ENCODE measurements at places on chromosomes 11 and 22. TPM values are rescaled to one million over a fixed set of nuclear protein-coding genes. Genes with fewer than 3 reads are reported as not detected.

LPXN gene
- 154 TPM for total RNA-seq

JAML gene
- 3.7 TPM for total RNA-seq

C22orf42 gene
- total RNA-seq = not detected

KDM4E gene
- total RNA-seq = not detected

APOBEC3H gene
- total RNA-seq = 9.4 TPM

GSC2 gene
- total RNA-seq = not detected

GSTT2B gene
- 0.21 TPM for total RNA-seq

HEPN1 gene
- not detected for total RNA-seq

ATP5MG gene
- 333 TPM for total RNA-seq

MFNG gene
- 95.5 TPM for total RNA-seq

MRGPRX3 gene
- not detected for total RNA-seq

PPP1R14B gene
- total RNA-seq = 283 TPM

IFITM1 gene
- 453 TPM for total RNA-seq

OR8A1 gene
- total RNA-seq = not detected

OR2AG1 gene
- not detected for total RNA-seq

FGF4 gene
- total RNA-seq = not detected

C1QTNF4 gene
- total RNA-seq = not detected

C22orf39 gene
- total RNA-seq = 21.6 TPM

TIMP3 gene
- 0.74 TPM for total RNA-seq

TBX10 gene
- total RNA-seq = 0.26 TPM

TMPRSS4 gene
- not detected for total RNA-seq

TESMIN gene
- total RNA-seq = 2.4 TPM

SLC22A8 gene
- not detected for total RNA-seq

MOB2 gene
- 15.1 TPM for total RNA-seq

OR10A2 gene
- not detected for total RNA-seq

TEX54 gene
- total RNA-seq = not detected

IFTAP gene
- not detected for total RNA-seq

DDI1 gene
- total RNA-seq = not detected

CHRNA10 gene
- 0.93 TPM for total RNA-seq

TPBGL gene
- not detected for total RNA-seq

TCN1 gene
- not detected for total RNA-seq

RIMBP3C gene
- total RNA-seq = 0.24 TPM

OR52H1 gene
- total RNA-seq = 0.19 TPM

HBE1 gene
- total RNA-seq = 2.7 TPM

GVQW3 gene
- total RNA-seq = 2.2 TPM

CLDN5 gene
- total RNA-seq = not detected

UFD1 gene
- 67.5 TPM for total RNA-seq

APOBEC3C gene
- 143 TPM for total RNA-seq

INS gene
- not detected for total RNA-seq

CST6 gene
- total RNA-seq = not detected

NPAS4 gene
- total RNA-seq = not detected

SPDYC gene
- total RNA-seq = not detected

HBD gene
- total RNA-seq = not detected

PHOX2A gene
- not detected for total RNA-seq

SLC1A2 gene
- total RNA-seq = 0.08 TPM

SCN4B gene
- total RNA-seq = not detected

RBMXL2 gene
- not detected for total RNA-seq

CD3E gene
- 11.6 TPM for total RNA-seq

C11orf71 gene
- total RNA-seq = 7.3 TPM

NRXN2 gene
- total RNA-seq = 0.29 TPM

All from GM12878 (cell line).